Activated CD4-positive, alpha-beta T cell treated with anti-CD3 and anti-CD28 coated beads, Interleukin-2, amount 10 ng/mL, durations not matched to agents 24 days and 14 days (primary cell): ENCODE measurements at places on chromosomes 16 and 17. TPM values are rescaled to one million over a fixed set of nuclear protein-coding genes. Genes with fewer than 3 reads are reported as not detected.

The SNN gene
- 8.3 and 9.1 TPM in 2 replicates for total RNA-seq

- H3K36me3 ChIP-seq = peaks cover 7% of the 10 kb centered on the region
- no peak overlapping the region for H3K4me3 ChIP-seq
- H3K27me3 ChIP-seq = no peaks in the 10 kb centered on the region
- peaks cover 22% of the 10 kb centered on the region for H3K4me1 ChIP-seq
- peak; percentile 60 for DNase-seq
- no peak overlapping the region for H3K27ac ChIP-seq
Measured at GRCh38 chr17:83053021-83053681, 26.3 kb upstream of the METRNL start.

DNA sequence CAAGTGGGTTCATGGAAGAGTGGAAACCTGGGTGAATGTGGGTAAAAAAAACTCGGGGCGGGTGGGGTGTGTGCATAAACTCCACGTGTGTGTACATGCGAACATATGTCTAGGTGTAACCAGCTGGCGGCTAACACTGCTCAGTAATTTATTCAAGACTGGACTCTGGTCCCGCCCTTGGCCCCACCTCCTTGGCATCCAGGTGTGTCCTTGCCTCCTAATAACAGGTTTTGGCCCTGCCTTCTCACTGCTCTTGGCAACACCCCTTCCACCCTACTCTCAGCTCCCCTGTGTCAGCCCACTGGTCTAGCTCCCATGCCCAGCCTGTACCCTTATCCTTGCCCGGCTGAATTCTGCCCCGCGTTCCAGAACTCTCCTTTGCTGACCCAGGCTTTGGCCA, 8.3 kb downstream of the FLII start:
- peaks cover 59% of the 10 kb centered on the region for H3K36me3 ChIP-seq
- no peak for DNase-seq
- no peaks in the 10 kb centered on the region for H3K27me3 ChIP-seq
- no peak overlapping the region for H3K27ac ChIP-seq
- H3K4me3 ChIP-seq = no peak overlapping the region
- peaks cover 6% of the 10 kb centered on the region for H3K4me1 ChIP-seq

The GJC1 gene
- total RNA-seq = 6.1 and 7.5 TPM in 2 replicates

DNA sequence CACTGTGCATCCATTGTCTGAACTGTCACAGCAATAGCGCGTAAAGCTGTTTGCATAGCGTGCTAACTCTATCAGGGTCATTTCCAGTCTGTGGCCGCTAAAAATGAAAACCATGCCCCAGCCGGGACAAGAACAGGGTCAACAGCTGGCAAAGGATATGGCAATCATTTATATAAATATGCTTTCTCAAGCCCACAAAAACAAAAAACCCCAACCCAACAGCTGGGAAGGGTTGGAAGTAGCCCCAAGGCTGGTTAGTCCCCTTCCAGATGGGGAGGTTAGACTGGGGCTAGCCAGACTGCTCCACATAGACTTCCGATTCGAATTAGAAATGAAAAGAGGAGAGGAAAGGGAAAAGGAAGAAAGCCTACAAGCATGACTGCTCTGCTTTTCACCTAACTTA, 203.3 kb upstream of the TBX2 start:
- no peak for DNase-seq
- H3K4me1 ChIP-seq = no peaks in the 10 kb centered on the region
- no peaks in the 10 kb centered on the region for H3K36me3 ChIP-seq
- no peaks in the 10 kb centered on the region for H3K27me3 ChIP-seq
- no peak overlapping the region for H3K27ac ChIP-seq

DNA sequence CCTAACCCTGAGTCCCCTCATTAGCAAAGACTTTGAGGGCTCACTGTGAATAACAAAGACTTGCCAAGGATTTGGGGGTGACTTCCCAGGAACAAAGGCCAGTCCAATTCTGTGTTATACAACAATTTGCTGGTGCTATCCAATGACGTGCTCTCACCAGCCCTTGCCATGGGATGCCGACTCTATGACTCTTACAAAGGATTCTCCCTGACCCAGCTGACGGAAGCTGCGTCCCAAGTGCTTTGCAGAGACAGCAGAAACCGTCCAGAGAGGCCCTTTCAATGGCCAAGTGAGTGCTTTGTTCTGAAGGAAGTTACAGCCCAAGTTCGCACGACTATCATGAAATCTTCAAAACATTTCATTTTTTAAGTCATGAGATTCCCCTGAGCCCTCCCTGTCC, 345.3 kb upstream of the TNRC6C start:
- no peak for DNase-seq
- H3K36me3 ChIP-seq = no peaks in the 10 kb centered on the region
- H3K27me3 ChIP-seq = peaks cover 13% of the 10 kb centered on the region
- H3K27ac ChIP-seq = no peak overlapping the region
- no peak overlapping the region for H3K4me3 ChIP-seq
- H3K4me1 ChIP-seq = peaks cover 22% of the 10 kb centered on the region

- no peaks in the 10 kb centered on the region for H3K36me3 ChIP-seq
- peaks cover 9% of the 10 kb centered on the region for H3K4me1 ChIP-seq
- no peaks in the 10 kb centered on the region for H3K27me3 ChIP-seq
- DNase-seq = no peak
Measured at GRCh38 chr17:78159575-78160158, 8.7 kb upstream of the SYNGR2 start.

GRCh38 chr16:53914736-53915135, 210.8 kb downstream of the FTO start:
- peaks cover 29% of the 10 kb centered on the region for H3K4me1 ChIP-seq
- H3K27me3 ChIP-seq = no peaks in the 10 kb centered on the region
- DNase-seq = no peak
- H3K27ac ChIP-seq = peak overlapping the region; percentile 48
- no peak overlapping the region for H3K4me3 ChIP-seq

- peaks cover 2% of the 10 kb centered on the region for H3K4me1 ChIP-seq
- DNase-seq = no peak
- H3K36me3 ChIP-seq = no peaks in the 10 kb centered on the region
- peaks cover 7% of the 10 kb centered on the region for H3K27me3 ChIP-seq
- no peak overlapping the region for H3K27ac ChIP-seq
Measured at GRCh38 chr16:85422196-85422631, 190.9 kb upstream of the GSE1 start.

- H3K27ac ChIP-seq = no peak overlapping the region
- H3K36me3 ChIP-seq = peaks cover 60% of the 10 kb centered on the region
Measured at GRCh38 chr16:50351952-50352351, 16.8 kb downstream of the BRD7 start.

The ACSM5 gene
- total RNA-seq = not detected in 2 replicates
